DMS 273 treated with DMSO at 0.1 percent for 48 hours (cell line): ENCODE measurements at places on chromosomes 5 and 9.

- DNase-seq: no peak
These were observed 368 bp upstream of the FRMPD1 start for GRCh38 chr9:37650299-37650872.

DNA sequence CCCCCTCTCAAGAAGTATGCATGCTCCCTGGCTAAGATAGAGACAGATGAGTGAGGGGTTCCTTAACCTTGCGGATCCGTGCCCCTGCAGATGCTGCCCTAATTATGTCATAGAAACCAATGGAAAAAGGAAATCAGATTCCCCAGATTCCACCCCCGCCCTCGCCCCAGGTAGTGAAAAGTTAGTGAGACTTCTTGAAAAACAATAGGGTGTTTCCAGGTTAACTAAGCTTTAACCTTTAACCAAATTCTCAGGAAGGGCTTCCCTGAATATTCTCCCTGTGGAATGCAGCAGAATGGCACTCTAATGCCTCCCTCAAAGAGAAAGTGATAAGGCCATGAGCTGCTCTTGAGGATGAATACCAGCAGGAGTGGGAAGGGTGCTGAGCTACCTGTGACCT, 116.0 kb upstream of the RANBP3L start:
- DNase-seq: no peak

GRCh38 chr5:114362977-114363761, 1.3 kb downstream of the KCNN2 start:
- DNase-seq: no peak

GRCh38 chr5:57085306-57086081, 88.4 kb upstream of the GPBP1 start:
- no peak for DNase-seq

- DNase-seq: peak; percentile 69
These were observed 9.1 kb downstream of the PTCH1 start for GRCh38 chr9:95507464-95508241.

DNA sequence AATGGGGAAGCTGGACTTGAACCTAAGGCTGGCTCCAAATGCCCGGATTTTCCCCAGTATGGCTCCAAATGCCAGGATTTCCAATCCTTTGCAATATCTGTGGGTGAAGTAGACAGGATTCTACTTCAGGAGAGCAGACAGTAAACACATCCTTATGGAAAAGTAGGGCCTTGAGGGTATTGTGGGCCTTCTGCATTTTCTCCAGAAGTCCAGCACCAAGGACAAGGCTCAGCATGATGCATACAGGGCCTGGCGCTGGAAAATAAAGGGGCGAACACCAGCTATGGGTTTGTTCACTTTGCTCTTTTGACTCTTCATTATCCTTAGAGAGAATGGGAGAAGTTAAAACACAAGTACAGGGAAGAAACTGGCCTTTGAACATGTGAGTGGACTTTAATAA, 347.5 kb downstream of the SEMA5A start:
- no peak for DNase-seq

DNA sequence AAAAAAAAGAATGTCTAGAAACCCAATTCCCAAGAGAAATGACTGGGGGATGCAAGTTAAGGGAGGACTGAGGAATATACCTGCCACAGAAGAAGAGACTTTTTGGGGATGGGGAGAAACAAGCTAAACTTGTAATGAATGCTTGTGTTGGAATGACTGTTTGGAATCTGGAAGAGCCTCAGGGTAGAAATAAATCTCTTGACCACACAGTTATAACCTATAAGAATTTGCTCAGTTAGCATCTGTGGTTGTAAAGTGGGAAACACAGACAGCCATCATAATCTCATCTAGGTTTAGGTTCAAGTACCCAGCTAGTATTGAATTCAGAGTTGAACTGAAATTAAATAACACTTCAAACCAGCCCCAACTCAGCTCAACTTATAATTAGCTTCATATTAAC, 678.3 kb upstream of the CHD1 start:
- DNase-seq: no peak

DNA sequence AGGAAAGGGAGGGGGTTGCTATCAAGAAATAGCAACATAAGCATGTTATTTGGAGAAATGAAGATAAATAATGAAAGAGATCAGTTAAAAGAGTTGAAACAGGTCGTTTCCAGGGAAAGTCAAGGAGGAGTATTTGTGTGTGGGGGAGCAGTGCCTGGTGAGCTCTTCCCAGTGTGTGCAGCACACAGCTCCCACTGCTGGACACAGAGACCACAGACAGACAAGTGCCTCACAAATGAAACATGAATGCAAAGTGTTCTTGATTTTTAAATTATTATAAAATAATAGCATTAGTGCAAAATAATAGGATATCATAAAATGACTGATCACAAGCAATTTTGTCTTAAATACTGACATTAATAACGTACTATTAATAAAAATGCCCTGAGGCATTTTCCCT, 40.8 kb downstream of the LIFR start:
- no peak for DNase-seq

DNA sequence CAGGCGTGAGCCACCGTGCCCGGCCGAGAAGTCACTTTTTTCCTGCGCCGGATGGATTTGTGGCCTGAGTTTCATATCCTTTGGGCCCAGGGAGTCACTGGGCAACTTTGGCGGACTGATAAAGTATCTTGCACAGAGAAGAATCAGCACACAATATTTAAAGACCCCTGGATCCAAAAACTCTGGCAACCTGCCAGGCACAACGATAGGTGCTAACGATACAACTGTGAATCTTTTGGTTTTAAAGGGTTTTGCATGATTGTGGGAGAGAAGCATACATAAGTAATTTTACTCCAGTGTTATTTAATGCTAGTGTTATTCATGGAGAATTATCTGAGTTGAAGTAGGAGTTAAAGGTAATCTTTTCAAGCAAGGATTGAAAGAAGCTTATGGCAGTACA, 85.3 kb downstream of the TAF11L14 start:
- no peak for DNase-seq

GRCh38 chr5:132981288-132981687, 17.9 kb upstream of the AFF4 start:
- DNase-seq: no peak

DNA sequence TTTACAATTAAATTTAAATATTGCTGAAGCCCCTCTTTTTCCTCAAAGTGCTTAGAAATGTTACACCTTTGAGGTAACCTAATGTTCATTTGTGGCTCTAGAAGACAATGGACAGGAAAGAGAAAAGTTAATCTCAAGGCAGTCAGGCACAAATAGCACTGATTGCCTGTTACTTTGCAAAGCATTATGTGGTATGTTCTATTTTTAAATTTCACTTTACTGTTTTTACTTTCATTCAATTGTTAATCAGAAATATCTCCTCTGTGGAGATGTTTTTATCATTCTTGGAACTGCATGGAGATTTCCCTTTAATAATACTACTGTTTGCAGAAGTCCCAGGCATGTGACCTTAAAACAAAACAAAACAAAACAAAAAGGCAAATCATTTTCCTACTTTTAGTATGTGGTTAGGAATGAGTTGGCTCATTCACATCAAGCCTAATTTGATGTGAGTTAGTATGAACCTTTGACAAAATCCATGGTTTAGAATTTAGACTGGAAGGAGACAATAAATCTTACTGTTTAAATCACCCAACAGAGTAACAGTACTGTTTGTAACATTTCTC, 67.5 kb downstream of the CWC27 start:
- DNase-seq: no peak

- no peak for DNase-seq
These were observed 3.6 kb upstream of the TMEM210 start for GRCh38 chr9:137175345-137175961.

- DNase-seq: no peak
These were observed 105.2 kb downstream of the MARCHF11 start for GRCh38 chr5:16074358-16074757.

- DNase-seq: no peak
These were observed 274.9 kb downstream of the GADD45G start for GRCh38 chr9:89879701-89880100.

- no peak for DNase-seq
These were observed 8.7 kb downstream of the STK10 start for GRCh38 chr5:172178991-172179989.

DNA sequence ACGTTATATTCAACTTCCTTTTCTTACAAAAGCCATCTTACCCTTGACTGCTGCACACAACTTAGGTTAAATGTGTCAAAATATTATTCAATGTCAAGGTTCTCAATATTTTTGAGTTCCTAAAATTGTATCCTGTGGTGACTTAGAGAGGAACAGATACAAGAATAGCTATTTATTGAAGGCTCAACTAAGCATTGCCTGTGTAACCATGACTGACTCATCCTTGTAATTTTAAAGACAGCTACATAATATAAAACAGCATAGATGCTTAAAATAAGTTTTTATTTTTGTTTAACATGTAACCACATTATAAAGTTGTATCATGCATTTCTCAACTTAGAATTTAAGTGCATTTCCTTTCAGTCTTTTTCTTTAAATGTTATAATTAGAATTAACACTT, 312.9 kb upstream of the RGMB start:
- DNase-seq: no peak

DNA sequence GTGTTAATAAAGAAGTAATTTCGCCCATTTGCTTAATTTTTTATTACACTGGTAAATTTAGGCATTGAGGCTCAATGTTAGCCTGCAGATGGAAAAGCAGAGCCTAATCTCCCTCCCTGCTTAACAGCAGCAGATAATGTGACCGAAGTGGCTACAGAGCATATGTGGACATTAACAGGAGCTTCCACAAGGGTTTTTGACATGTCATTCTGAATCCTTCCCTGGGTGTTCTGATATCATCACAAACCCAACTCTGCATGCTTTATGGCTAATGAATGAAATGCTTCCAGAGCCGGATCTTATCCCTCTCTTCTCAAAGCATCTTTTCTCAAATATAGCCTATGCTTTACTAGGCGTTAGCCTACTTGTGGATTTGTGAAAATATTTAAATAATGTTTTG, 208.6 kb downstream of the CAAP1 start:
- no peak for DNase-seq

DNA sequence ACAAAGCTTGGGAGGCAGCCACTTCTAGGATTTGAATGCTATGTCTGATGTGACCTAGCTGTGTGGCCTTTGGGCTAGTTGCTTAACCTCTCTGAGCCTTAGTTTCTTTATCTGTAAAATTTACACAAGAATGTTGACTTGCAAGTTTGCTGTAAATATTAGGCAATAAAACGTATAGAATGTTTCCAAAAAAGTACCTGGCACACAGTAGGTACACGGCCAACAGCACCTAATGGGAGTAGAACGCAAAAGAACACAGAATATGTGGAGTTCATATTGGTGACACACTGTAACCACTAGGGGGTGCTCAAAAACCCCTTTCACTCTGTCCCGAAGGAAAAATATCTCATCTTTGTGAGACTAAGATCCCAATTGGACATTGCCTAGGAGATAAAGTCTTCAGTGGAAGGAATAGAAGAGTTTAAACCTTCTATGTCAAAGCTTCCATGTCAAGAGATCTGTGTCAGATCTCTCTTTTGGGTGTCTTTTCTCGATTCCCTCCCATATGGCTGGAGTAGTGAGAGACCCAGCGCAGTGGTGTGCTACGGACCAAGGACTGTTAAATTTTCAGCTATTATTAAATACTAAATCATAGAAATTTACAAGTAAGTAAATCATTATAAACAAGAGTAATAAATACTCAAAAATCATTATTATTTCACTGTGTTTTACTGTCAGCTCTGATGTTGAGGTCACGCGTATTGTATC, 145.4 kb upstream of the RAD23B start:
- no peak for DNase-seq

GRCh38 chr5:175123542-175123941, 320.4 kb downstream of the DRD1 start:
- no peak for DNase-seq

GRCh38 chr9:93200989-93201334, 17.0 kb downstream of the WNK2 start:
- no peak for DNase-seq

DNA sequence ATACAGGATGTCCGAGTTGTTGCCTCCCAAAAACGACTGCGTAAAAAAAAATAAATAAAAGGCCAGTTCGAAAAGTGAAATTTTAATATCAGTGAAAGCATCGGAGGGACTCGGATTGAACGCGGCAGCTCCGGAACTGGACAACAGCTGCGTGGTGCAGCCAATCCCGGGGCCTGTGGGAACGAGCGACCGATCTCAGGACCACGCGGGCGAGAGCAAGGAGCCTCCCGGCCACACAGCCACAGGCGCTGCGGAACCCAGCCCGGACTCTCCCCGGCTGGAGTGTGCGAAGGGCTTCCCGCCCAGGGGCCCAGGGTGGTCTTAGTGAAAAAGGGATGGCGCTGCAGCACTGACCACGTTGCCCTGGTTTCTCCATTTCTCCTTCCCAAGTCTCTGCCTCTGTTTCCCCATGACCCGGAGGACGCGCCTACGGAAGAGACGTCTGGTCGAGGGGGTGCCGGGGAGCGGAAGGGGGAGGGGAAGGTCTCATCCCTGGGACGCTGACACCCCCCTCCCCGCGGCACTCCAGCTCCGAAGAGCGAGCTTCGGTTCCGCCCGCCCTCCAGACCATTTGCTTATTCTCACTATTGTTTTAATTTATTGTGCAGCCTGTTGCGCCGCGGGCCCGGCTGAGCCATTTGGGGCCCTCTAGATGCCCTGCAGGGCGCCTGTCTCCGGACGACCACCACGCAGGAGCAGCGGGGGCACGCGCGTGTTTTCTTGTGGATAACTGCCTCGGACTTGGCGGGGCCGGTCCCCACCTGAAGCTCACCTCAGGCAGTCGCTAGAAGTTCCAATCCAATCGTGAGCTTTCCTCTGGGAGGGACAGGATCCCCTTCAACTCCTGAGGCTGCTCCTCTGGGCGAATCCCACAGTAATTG, 303.0 kb downstream of the PARP8 start:
- no peak for DNase-seq

DNA sequence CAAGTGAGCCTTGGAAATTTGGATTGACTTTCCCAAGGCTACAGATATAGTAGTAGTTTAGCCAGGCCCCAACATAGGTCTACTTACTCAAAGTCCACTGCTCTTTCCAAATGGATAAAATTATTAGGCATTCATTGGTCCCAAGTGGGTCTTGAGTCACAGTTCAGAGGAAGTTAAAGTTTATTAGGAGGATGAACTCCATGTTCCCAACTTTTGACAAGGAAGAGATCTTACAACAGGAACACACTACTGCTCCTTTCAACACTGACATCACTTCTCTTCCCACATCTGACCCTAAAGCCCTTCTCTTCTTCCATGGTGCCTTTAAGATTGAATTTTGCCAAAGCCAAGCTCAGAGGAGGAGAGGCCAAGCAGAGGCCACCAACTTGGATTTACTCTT, 234.5 kb upstream of the TRIM32 start:
- no peak for DNase-seq

GRCh38 chr5:109643791-109644350, 45.9 kb upstream of the MAN2A1 start:
- DNase-seq: no peak

DNA sequence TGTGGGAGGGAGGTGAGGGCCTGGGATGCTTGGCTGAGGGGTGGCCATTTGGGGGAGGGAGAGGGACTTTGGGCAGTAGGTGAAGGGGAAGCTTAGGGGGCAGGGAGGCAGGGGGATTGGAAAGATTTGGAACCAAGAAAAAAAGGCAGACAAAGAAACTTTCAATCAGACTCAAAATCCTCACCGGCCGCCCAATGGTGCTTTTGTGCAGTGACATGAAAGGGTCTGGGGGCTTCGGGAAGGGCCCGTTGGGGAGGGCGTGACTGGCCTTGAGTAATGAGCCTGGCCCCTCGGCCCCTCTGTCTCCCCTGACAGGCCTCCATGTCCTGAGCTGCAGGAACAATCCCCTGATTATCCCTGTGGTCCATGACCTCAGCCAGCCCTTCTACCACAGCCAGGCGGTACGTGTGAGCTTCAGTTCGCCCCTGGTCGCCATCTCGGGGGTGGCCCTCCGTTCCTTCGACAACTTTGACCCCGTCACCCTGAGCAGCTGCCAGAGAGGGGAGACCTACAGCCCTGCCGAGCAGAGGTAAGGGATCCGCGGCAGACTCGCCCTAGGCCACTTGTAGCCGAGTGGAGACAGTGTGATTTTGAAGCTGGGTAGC, 181.1 kb downstream of the PAPPA start:
- no peak for DNase-seq
